NCI-H1436 (cell line): ENCODE measurements at places on chromosomes 12 and 14.

DNA sequence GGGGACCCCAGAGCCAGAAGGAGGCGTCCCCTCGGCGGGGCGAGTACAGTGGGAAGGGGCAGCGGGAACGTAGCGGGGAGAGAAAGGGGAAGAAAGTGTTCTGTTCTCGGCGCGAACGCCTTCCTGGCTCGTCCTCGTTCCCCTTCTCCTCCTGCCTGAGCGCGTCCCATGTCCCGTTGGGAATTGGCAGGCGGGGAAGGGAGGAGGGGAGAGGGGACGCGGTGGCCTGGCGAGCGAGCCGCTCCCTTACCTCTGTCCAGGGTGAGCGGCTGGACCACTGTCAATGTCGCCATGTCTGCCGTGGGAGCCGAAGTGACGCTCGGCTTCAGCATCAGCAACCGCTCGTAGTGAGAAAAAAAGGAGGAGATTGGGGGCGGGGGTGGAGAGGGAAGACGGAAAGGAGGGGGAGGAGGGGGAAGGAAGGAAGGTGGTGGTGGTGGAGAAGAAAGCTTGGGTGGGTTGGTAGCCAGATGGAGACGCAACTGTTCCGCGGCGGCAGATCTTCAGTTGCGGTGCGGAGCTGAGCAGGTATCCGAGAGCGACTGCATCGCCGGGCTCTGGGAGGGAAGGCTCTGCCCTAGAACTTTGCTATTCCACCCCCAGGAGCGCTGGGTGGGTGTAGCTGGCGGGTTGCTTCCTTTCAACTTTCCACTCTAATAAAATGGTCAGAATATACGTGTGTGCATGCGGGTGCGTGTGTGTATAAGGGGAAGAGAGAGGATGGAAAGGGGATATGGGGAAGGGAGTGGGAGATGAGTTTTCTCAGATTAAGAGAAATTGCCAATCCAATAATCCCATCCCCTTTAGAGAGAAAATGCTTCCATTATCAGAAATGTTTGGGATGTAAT lies at the start of gene LIN7A:
LIN7A (minus strand) TSS at position 544 of the 848 bp plus-strand sequence; CDS start at position 332, 212 bp downstream.
- peak; percentile 73 for DNase-seq

DNA sequence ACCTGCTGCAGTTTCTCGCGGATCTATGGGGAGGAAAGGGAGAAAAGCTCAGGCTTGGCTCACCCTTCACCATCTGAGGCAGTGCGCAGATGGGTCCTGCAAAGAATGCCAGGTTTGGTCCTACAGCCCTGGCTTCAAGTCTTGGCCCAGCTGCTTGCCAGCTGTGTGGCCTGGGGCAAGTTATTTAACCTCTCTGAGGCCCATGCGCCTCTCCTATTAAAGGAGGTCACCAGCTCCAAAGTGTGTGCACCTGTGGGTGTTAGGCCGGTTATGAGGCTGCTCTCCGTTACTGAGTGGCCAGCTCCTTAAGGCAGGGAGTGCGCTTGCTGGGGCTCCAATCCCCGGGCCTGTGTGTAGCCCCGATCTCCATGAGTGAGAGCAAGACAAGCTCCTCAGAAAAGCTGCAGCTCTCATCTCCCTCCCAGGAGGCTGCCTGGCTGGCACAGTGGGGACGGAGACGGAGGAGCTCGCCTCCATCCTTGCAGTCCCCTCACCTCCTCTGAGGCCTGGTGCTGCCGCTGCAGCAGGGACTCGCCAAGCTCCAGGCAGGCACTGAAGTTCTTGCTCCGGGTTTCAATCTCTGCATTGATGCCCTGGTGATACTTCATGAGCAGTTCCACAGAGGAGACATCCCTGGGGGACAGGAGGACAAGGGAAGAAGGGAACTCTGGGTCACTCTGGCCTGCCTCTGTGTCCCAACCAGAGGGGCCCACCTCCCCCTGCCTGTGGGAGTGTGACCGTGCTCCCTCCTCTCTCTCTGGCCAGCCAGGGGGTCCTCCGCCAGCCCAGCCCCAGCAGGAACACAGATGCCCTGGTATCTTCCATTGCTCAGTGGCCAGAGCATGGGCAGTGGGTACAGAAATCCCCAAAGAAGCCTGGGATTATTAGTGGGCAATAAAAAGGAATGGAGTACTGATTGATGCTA lies 65.1 kb downstream of the PLEKHG3 start:
- DNase-seq, result no peak

DNA sequence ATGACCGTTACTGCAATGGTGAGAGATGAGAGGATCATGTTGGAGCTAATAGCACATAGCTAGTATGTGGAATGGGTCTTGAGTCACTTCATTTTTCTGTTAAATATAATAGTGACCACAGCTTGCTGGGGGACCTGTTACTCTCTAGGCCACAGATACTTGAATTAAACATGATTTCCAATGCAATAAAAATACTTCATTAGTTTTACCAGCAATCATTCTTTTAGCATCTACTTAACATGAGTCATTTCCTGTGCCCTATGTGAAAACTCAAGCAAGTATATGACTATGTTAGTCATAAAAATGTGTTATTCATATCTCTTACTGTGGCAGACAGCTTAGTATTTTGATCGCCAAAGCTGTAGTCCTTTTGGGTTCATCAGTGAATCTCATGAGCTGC lies 798.8 kb downstream of the SLC16A7 start:
- DNase-seq, result no peak

GRCh38 chr14:60865378-60866127 lies 115.3 kb downstream of the TRMT5 start:
- DNase-seq, result no peak

- no peak for DNase-seq
Measured at GRCh38 chr12:124308741-124309140, 13.8 kb downstream of the RFLNA start.

- DNase-seq, result no peak
Measured at GRCh38 chr14:99576761-99577705, 27.0 kb downstream of the CCDC85C start.

DNA sequence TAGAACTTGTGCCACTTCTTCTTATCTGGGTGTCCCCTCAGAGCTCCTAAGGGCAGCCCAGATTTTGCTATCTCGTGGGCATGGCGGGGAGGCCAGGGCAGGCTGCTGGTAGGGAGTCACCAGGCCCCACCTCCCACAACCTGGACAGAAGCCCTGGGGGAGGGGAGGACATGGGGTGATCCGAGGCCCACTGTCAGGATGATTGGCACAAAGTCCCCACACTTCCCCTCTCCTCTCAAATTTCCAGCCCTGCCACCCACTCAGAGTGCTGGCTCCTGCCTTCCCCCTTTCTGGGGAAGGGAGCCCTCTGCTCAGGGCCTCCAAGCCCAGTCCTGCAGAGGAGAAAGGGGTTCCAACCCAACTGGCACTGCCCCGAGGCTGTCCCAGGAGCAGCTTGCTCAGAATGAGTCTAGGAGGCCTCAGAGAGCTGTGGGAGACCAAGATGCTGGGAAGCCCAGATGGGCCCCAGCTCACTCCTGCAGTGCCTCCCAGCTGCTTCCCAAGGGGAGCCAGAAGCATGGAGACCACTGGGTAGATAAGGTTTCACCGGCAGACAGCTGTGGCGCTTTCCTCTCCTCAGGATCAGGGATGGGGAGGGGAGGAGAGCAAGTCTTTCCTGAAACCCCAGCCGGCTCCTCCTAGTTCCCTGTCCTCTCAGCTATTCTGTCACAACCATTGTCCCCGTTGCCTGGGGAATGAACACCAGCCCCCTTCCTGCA lies 82.8 kb downstream of the B4GALNT3 start:
- no peak for DNase-seq

DNA sequence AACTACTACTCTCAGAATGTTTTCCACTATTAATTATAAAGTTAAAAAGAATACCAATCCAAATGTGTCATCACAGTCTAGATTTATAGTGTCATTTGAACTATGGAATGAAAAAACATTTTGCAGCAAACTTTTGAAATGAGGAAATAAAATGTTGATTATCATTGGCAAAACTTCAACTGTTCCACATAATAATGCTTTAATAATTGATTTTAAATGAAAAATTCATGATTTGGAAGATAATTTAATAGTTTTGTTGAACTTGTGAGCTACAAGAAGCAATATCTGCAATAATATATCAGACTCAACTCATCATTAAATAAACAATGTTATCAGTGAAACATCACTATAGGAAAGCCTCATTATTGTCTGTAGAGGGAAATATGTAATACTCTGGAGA lies 48.2 kb upstream of the DCN start:
- no peak for DNase-seq

DNA sequence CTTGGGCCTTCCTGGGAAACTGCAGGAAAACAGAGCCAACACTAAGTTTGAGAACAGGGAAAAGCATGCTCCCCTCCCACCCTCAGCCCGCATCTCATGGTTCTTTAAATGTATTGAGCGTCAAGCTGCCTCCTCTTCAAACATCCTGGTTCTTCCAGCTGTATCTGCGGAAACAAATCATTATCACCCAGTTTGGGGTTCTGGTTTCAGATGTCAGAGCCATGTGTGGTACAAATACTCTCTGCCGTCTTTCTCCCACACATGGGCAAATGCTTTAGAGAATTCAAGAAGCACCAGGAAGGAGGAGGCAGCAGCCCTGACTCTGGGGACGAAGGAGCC lies 29.1 kb downstream of the JDP2 start:
- no peak for DNase-seq

GRCh38 chr12:42097971-42098370 lies 46.7 kb downstream of the GXYLT1 start:
- DNase-seq, result no peak

DNA sequence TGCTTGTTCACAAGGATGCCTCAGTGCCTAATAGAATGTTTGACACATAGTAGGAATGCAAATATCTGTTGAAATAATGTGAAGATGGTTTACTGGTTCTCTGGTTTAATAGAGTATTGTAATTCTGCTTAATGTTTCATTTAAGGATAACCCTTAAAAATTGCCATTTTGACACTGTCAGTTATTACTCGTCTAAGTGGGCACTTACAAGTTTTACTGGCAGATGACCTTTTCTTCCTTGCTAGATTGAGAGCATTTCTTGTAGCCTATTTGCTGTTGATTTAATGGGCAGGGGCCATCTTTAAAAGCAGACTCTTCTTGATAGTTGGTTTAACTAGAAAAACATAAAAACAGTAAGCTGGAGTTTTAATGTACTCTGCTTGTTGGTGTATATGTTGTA lies 1.9 kb downstream of the TMEM263 start:
- no peak for DNase-seq

GRCh38 chr12:84601483-84601882 lies 311.1 kb downstream of the SLC6A15 start:
- no peak for DNase-seq

DNA sequence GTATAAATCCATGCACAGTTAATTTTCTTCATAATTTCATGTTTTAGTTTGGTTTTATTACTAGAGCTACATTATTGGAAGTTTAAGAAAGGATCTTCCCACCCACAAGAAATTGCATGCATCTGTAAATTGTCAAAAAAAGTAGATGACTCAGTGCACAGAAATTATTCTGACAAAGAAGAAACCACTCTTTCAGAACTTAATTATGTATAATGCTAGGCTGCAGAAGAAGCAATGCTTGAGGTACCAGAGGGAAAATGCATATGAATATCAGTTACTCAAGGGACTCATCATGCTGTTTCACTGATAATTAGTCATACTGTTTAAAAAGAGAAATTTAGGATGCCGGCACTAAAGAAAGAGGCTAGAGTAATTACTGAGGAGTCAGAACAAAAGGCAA lies 147.0 kb downstream of the SLC16A7 start:
- no peak for DNase-seq
